ENCODE measurements at places on chromosomes 6 and 20.

DNA sequence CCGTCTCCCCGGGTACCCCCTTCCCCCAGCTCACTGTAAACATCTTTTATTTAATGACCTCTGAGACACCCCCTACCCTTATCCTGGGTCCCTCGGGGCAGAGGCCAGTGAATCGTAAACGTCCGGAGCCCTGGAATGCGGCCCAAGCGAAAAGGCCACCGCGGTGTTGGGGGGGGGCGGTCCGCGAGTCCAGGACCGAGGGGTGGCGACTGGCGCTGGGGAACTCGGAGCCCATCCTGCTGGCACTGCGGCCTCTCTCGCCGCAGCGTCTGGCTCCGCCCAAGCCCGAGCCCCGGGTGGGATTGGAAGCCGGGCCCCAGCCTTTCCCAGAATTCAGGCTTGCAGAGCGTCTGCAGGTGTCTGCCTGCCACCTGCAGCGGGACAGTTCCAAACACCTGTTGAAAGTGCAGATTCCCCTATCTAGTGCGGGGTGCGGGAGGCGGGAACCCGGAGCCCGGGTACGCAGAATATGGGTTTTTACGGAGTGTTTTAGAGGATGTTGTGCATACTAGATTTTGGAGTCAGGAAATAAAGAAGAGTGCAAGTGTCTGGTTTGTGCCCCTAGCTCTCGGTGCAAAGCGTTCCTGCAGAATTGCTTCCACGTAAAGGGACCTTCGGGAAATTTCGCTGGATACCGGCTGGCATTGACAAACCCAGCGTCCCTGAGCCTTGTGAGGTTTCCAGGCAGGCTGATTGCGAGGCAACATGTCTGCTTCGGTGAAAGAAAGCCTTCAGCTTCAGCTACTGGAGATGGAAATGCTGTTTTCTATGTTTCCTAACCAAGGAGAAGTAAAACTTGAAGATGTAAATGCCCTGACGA is 800 bp downstream of the RWDD2A start:
- no peak for DNase-seq

GRCh38 chr6:137315081-137315480 is 95.9 kb upstream of the IFNGR1 start:
- no peak for DNase-seq

DNA sequence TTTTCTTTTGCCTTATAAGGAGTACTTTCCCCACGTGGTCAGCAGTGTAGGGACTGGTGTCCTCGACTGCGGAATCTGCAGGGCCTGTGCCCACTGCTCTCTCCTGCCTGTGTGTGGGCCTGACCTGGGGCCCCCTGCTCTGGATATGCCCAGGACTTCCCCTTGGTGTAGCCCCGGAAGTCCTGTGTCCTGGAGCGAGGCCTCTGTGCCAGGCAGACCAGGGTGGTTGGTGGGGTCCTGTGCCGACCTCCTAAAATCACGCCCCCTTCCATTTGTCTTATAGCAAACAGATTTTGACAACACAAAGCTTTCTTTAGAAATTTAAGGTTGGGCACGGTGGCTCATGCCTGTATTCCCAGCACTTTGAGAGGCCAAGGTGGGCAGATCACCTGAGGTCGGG is 64.2 kb downstream of the DLL1 start:
- no peak for DNase-seq

DNA sequence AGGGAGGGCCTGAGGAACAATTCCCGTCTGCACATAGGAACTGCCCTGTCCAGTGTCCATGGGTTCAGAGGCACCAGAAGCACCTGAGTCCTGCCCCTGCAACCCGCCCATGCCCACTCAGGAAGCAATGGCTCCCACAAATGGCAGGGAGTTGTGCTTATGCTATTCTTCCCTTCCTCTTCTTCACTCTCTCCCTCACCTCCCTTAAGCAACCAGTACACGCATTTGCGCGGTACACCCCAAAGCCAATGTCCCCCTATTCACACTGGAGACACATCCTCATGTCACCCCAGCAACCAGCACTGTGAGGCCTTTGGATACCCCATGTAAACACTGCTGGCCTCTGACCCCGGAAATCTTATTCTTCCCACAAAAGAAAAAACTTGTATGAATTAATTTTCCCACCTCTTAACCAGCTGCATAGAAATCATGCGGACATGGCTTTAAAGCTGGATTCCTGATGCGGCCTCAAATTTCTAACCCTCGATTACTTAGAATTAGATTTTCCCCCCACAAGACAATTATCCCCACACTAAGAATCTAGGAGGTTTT is 30.9 kb downstream of the FYN start:
- no peak for DNase-seq

DNA sequence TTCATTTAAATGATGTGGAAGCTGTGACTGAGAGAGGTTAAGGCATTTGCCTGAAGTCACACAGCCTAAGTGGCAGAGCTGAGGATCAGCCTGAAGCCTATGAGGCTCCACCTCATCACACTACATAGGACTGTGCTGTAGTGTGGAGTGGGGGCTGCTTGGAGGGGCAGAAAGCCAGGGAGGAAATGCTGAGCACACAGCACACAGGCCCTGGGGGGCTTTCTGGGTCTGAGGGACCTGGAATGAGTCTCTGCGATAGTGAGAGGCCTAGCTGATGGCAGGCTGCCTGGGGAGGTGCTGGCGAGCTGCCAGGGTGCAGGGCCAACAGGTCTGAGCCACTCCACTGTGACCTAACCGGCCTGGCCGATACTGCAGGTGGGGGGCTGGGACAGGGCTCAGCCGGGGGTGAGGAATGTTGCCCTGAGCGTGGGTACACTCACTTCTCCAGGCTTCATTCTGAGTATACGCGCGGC is 2.2 kb upstream of the ARHGAP40 start:
- no peak for DNase-seq

- DNase-seq, result no peak
Measured at GRCh38 chr6:144286503-144287393, 1.6 kb downstream of the UTRN start.

DNA sequence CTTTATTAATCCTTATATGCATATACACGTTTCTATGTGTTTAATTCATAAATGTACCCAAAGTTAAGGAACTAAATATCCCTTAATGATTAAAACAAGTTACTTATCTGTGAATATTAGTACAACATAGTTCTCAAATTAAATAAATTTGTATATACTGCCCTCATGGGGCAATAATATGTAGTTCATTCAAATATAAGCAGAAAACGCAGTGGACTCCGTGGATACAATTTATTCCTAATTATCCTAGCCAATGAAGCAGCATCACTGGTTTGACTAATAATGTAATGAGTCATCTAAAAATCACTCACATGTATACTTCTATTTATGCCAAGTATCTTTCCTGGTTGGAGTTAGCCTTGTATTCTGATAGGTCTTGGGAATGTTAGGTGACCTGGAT is 111.6 kb downstream of the TBC1D32 start:
- DNase-seq, result no peak

DNA sequence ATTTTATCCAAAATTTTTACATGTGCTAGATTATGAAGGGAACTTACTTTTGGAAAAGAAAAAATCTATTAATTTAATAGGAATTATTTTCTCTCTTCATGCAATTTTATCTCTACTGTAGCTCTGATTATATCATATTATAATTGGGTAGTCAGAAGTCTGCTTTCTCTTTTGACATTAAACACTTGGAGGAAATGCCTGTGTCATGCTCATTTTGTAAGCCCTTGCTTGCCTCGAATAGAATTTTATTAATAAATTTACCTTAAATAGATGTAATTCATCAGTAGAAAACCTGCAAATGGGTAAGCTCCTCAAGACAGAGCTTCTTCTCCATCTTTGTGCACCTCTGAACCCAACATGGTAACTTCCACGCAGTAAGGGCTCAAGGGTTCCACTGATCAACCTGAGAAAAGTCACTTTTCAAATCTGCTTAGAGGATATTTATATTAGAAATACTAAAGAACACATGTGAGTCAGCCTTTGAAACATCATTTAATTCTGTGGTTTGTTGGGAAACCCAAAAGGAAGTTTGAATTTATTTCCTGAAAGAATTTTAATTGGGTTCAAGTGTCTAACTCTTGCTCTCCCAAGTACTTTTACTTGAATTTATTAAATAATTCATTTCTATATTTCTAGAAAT is 266.0 kb downstream of the ALDH8A1 start:
- no peak for DNase-seq

- DNase-seq, result no peak
Measured at GRCh38 chr6:91042656-91043055, 455.8 kb upstream of the MAP3K7 start.

GRCh38 chr6:167682125-167682524 is 144.6 kb upstream of the AFDN start:
- DNase-seq, result no peak

- no peak for DNase-seq
Measured at GRCh38 chr6:57108691-57109090, 18.7 kb downstream of the ZNF451 start.

DNA sequence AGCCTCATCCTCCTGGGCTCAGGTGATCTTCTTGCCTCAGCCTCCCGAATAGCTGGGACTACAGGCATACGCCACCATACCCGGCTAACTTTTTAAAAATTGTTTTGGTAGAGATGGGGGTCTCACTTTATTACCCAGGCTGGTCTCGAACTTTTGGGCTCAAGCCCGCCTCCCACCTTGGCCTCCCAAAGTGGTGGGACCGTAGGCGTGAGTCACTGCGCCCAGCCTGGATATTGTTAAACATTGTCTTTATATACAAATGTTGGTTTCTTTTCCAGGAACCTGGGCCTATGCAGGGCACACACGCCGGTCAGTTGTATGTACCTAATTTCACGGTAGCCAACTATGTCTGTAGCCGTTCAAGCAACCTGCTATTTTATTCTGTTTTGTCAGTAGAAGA is 60.1 kb downstream of the SYNJ2 start:
- DNase-seq, result no peak

DNA sequence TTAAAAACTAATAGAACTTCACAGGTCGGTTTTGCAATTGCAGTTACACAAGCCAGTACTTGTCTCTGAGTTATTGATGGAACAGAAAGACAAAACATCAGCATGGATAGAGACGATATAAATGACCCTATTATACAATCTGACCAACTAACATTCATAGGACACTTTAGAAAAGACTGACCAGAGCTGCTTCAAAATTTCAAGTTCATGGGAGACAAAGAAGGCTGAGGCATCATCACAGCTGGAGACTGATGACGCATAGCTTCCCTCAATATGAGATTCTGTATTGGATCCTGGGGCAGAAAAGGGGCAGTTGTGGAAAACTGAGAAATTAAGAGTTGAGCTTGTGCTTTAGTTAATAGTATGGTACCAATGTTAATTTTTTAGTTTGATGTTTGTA is 174.0 kb downstream of the THBS2 start:
- DNase-seq, result no peak

- DNase-seq, result no peak
Measured at GRCh38 chr20:23939641-23940040, 48.9 kb downstream of the GGTLC1 start.

- no peak for DNase-seq
Measured at GRCh38 chr6:25177500-25178028, 101.6 kb upstream of the CARMIL1 start.

DNA sequence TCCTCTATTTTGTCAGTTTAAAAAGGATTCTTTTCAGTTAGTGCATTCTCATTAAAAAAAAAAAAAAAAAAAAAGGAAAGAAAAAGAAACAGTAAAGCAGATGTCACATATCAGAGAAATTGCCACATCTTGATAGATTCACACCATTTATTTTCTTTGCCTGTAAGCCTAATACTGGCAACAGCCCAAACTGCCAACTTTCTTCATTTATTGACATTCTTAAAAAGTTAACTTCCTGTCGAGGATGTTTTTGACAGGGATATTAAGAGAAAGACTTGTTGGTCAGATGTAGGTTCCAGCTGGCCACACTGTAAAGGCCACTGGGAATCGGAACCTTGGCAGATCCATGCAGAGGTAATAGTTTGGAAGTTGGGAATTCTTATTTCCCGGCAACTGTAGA is 332.6 kb downstream of the NRN1 start:
- no peak for DNase-seq

- DNase-seq, result no peak
Measured at GRCh38 chr20:60453388-60454246, 495.4 kb downstream of the CDH26 start.

DNA sequence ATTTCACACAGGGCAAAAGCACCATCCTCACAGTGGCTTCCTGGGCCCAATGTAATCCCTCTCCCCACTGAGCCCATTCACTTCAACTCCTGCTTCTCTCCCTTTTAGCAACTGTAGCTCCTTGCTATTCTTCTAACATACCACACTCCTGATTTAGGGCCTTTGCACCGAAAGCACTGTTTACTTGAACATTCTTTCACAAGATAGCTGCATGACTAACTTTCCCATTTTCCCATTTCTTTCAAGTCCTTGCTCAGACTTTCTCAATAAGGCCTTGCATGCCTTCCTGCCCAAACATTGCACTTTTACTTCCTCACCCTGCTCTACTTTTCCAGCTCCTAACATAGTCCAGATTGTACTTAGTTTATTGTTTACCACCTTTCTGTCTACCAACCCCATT is 73.0 kb downstream of the SHPRH start:
- no peak for DNase-seq

GRCh38 chr6:68876792-68877493 is 241.9 kb downstream of the ADGRB3 start:
- no peak for DNase-seq

- no peak for DNase-seq
Measured at GRCh38 chr20:3727401-3728021, 5.0 kb upstream of the HSPA12B start.

Measured in activated effector memory CD4-positive, alpha-beta T cell treated with Interleukin-2 at 50 U/mL for 16 hours (primary cell).